ENCODE measurements at places on chromosomes 12 and 14.

GRCh38 chr12:75447691-75448393, 32.7 kb upstream of the GLIPR1 start:
- no peak for DNase-seq

GRCh38 chr12:55246159-55246558, 1.8 kb downstream of the OR6C74 start:
- no peak for DNase-seq

DNA sequence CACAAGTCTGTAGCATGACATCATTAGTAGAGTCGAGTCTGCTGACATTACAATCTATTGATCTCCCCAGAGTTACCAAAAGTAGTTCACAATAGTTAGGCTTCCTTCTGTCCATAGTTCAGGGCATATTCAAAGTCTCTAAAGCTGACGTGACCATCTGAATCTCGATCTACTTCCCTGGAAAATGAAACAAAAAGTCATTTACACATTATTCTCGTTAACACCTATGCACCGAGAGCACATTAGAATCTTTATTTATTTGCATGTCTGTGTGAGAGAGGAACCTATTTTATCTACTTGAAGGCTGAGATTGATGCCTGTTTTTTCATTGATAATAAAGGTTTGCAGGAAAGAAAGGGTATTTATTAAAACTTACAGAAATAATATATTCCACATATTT, 157.4 kb downstream of the EFCAB11 start:
- no peak for DNase-seq

DNA sequence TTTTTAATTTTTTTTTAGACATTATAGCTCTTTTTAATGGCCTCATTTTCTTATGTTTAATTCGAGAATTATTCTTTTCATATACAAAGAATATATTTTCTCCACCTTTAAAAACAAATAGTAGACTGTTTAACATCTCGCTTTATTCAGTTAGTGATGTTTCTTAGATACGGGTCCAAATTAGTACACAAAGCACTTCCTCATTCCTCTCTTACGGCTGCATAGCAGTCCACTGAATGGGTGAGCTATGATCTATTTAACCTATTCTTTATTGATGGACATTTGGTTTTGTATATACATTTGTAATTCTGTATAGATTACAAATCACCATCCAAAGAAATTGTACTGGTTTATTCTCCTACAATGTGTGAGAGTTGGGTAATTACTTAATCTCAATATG, 8.3 kb upstream of the GPR162 start:
- DNase-seq, result no peak

DNA sequence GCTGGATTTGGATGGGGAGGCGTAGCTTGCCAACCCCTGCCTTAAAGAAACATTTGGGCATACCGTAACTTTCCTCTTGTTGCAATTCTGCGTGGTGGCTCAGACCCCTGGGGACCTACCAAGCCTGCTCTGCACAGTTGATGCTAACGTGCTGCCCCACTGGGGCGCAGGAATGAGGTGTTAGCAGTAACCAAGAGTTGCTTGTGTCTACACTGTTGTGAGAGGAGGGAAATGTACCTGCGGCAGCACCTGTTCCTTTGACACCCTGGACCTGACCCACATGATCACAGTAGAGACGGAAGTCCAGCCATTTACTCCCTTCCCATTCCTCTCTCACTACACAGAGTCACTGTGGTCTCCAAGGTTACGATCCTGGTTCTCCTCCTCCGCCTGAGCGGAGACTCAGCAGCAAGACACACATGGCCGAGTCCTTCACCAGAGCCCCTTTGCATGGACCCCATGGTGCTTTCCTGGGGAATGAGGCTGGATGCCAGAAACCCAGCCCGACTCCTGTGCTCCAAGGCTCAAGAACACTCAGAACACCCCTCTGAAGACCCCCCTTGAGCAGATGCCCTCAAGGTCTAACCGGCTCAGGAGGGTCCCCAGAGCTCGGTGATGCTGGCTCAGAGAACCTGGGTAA, 84.8 kb downstream of the FBXL14 start:
- DNase-seq, result no peak

GRCh38 chr14:91354979-91355685, 62.5 kb downstream of the CCDC88C start:
- DNase-seq, result no peak

- no peak for DNase-seq
Observed at GRCh38 chr14:39861229-39861600, 429.0 kb upstream of the FBXO33 start.

DNA sequence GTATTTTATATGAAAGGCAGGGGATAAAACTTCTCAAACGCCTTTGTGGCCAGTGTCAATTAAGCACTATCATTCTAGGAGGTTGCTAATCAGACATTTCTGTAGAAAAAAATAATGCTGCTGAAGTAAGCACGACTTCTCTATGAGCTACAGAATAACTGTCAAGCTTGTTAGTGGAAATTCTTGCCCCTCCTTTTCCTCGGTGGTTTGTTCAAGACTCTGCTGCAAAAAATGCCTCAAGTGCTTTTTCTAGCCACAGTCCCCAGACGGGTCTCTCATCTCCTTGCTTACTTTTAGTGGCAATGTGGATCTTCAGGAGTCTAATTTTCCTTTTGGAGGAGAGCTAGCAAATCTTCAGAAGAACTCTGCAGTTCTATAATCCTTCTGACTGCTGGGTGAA, 452.0 kb downstream of the FUT8 start:
- DNase-seq, result no peak

- DNase-seq, result no peak
Observed at GRCh38 chr12:96578526-96579125, 89.2 kb downstream of the CFAP54 start.

GRCh38 chr12:54294152-54294952, 6.5 kb downstream of the NFE2 start:
- peak; percentile 29 for DNase-seq

DNA sequence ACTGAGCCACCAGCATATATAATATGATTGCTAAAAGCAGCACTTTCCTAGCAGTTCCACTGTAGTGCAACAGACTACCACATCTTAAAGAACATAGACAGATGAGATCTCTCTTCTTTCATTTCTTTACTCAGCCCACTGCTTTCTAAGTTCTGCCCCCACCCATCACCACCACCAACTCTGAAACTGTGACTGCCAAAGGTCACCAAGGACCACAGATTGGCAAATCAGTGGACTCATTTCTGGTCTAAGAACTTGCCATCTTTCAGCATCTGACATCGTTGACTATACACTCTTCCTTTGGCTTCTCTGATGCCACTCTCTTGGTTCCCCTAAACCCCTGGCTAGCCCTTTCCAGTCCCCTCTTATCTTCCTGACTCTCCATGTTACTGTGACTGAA, 38.4 kb downstream of the IFNG start:
- no peak for DNase-seq

- peak; percentile 34 for DNase-seq
Observed at GRCh38 chr14:97977651-97978261, 1180.6 kb downstream of the VRK1 start.

DNA sequence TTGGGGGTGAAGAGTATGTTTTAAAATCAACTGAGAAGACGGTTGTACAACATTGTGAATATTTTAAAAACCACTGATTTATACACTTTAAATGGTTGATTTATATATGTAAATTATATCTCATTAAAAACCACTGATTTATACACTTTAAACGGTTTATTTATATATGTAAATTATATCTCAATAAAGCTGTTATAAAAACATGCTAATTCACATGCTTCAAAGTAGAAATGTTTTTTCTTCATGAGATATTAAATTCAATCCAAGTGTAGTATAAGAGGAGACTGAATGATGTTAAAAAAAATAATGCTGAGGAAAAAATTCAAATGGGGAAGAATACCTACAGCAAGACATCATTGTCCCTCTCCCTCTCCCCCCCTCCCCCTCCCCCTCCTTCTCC, 92.9 kb downstream of the ATXN2 start:
- DNase-seq, result no peak

DNA sequence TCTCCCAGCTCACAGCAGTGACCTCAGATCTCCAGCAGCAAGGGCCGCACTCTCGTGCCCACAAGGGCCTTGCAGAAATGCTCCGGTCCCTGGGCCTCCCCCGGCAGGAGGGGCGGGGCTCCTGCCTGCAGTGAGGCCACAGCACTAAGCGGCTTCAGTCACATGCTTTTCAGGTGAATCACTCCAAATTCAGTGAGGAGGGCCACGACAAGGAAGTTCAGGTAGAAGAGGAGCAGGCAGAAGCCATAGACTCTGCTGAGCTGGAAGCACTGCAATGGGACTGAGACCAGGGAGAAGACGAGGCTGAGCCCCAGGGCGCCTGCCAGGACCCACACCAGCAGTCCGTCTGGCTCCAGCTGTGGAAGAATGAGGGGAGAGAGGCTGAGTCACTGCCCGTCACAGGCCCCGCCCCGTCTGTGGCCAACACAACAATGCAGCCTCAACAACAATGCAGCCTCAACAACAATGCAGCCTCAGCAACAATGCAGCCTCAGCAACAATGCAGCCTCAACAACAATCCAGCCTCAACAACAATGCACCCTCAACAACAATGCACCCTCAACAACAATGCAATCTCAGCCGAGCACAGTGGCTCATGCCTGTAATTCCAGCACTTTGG, 35.2 kb downstream of the SLC8B1 start:
- DNase-seq, result no peak

- DNase-seq, result peak; percentile 74
Observed at GRCh38 chr12:6953442-6954315, 2.5 kb downstream of the PTPN6 start.

DNA sequence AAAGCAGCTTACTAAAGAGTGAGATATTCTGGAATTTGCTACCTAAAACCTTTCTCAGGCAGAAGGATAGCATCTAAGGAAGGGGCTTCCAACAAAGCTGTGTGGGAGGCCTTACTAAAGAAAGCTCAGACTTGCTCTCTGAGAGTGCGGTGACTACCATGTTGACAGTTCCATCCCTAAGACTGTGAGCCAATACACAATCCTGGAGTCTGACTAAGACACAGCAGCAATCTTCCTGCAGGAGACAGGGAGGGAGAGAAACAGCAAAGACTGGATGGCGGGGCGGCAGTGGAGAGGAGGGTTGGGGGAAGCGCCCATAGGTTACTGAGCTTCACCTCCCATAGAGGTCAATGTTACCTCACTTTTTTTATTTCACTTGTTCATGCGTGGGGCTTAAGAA, 70.9 kb downstream of the KITLG start:
- no peak for DNase-seq

- no peak for DNase-seq
Observed at GRCh38 chr12:89492883-89493282, 31.7 kb downstream of the GALNT4 start.

- no peak for DNase-seq
Observed at GRCh38 chr14:92409043-92409442, 86.1 kb downstream of the SLC24A4 start.

- no peak for DNase-seq
Observed at GRCh38 chr12:68631227-68631626, 20.5 kb downstream of the RAP1B start.

GRCh38 chr12:98211909-98212695, 303.3 kb upstream of the TMPO start:
- no peak for DNase-seq

- DNase-seq, result no peak
Observed at GRCh38 chr12:39061576-39061975, 156.2 kb upstream of the CPNE8 start.

GRCh38 chr12:52674433-52674775, 5.8 kb downstream of the KRT1 start:
- DNase-seq, result no peak

GRCh38 chr14:35809597-35809996, 502 bp upstream of the RALGAPA1 start:
- DNase-seq, result no peak

DNA sequence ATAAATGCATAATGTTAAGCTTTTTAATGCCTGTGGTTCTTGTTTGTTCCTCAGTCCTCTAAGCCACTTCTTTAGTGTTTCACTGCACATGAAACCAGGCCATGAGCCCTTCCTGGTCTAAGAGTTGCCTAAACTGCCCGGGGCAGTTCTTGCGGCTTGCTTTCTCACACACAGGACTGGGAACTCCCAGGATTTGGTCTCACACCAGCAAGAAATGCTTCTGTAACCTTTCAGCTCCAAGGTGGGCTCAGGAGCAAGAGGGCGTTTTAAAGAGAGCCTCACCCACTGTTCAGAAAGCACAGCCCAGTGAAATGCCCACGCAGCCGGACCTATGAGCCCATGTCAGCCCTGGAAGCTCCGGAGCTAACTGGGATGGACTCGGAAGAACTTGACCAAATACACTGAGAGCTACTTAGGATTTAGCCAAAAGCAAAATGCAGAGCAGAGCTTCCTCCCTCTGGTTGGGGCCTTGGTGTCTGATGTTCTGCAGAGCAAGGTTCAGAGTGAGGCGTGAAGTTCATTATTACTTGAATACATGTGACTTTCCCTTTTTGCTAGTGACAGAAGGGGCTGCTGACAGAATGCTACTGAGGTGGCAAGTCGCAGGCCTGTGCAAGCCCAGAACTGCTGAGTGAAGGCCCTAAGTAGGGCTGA, 23.4 kb downstream of the SLC25A29 start:
- no peak for DNase-seq

DNA sequence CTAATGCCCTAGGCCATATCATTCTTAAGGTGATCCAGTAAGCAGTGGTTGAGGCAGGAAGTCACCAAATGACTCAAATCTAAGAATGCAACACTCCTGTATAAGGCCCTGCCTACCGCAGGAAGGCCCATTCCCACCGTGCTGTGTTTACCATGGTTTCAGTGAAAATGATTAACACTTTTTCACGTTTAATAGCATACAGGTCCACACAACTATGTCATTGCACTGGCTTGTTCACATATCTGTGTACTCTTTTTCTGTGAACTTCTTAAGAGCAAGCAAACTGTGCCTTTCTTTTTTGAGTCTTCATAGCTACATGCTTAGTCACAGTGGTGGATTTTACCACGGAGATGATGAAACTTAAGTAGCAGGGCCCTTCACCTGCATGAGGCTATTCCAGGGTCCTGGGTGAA, 214.9 kb downstream of the CNTN1 start:
- no peak for DNase-seq

GRCh38 chr12:25725931-25726330, 172.8 kb upstream of the LMNTD1 start:
- no peak for DNase-seq
